ENCODE measurements at places on chromosomes 6 and 20. TPM values are rescaled to one million over a fixed set of nuclear protein-coding genes. Genes with fewer than 3 reads are reported as not detected.

TRAPPC3L gene
- not detected for total RNA-seq

JPH2 gene
- total RNA-seq = 50.5 TPM

BPI gene
- total RNA-seq = not detected

KIAA0408 gene
- total RNA-seq = 1.3 TPM

CYP24A1 gene
- total RNA-seq = not detected

Measured in fibroblast of villous mesenchyme (primary cell).